ENCODE measurements at places on chromosomes 6 and 20. TPM values are rescaled to one million over a fixed set of nuclear protein-coding genes. Genes with fewer than 3 reads are reported as not detected.

PROKR2 gene
- not detected for total RNA-seq

UST gene
- 5.5 TPM for total RNA-seq

DCBLD1 gene
- total RNA-seq, result 10.1 TPM

PPP1R18 gene
- total RNA-seq, result 71.1 TPM

ALDH5A1 gene
- 12.9 TPM for total RNA-seq

SIRPG gene
- not detected for total RNA-seq

ABT1 gene
- 26.3 TPM for total RNA-seq

EPHA7 gene
- total RNA-seq, result 35.8 TPM

- H3K36me3 ChIP-seq, result no peaks in the 10 kb centered on the region
- H3K27ac ChIP-seq, result no peak overlapping the region
- H3K4me1 ChIP-seq, result no peaks in the 10 kb centered on the region
- H3K27me3 ChIP-seq, result peaks cover 39% of the 10 kb centered on the region
- DNase-seq, result no peak
- H3K4me3 ChIP-seq, result no peak overlapping the region
Measured at GRCh38 chr20:39865446-39865845, 823.6 kb downstream of the MAFB start.

DNA sequence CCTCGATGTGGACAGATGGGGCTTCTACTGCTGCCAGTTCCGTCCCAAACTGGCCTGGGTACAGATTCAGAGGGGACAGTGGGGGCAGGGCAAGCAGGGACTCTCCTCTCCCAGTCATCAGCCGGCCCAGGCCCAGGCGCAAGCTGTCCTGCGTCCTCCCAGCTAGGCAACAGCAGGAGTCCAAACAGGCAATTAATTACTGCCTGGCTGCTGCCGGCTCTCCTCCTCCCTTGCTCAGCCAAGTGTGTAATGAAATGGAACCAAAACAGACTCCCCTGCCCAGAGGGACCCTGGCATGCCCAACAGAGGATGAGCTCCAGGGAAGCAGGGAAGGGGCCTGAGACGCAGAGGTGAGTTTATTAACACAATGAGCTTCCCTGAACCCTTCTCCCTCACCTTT, 17.8 kb upstream of the SLC32A1 start:
- H3K36me3 ChIP-seq, result no peaks in the 10 kb centered on the region
- H3K27me3 ChIP-seq, result peaks cover 71% of the 10 kb centered on the region
- DNase-seq, result no peak
- H3K27ac ChIP-seq, result no peak overlapping the region
- no peaks in the 10 kb centered on the region for H3K4me1 ChIP-seq
- no peak overlapping the region for H3K4me3 ChIP-seq

DNA sequence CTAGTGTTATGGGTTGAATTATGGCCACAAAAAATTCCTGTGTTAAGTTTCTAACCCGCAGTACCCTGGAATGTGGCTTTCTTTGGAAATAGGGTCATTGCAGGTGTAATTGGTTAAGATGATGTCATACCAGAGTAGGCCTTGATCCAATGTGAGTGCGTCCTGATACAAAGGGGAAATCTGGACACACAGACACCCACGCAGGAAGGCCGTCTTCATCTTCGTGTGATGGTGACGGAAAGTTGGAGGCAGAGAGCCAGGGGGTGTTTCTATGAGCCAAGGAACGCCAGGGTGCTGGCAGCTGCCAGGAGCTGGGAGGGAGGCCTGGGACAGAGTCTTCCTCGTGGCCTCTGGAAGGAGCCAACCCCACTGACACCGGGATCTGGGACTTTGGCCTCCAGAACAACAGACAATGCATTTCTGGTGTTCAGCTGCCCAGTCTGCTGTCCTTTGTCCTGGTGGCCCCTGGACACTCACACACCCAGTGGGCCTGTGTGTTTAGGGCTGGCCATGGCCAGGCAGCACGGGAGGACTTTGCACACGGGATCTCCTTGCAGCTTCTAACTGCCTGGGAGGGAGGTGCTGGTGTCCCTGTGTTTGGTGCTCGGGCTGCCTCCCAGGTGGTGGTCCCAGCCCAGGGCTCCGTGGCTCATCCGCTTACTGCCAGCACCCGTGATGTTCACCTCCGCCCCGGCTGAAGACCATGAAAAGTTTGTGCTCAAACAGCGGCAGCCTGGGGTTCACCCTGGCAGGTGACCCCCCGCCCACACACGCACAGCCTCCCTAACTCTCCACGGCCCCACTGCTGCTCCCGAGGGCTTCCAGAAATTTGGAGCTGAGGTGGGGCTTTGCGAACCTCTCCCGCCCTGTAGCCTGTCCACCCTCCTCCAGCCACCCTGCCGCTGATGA, 53.4 kb upstream of the GATA5 start:
- no peak for DNase-seq
- H3K27ac ChIP-seq, result peak overlapping the region; percentile 39
- H3K36me3 ChIP-seq, result no peaks in the 10 kb centered on the region
- H3K4me3 ChIP-seq, result no peak overlapping the region

GRCh38 chr6:160088069-160088783, 33.4 kb upstream of the SLC22A1 start:
- no peak overlapping the region for H3K27ac ChIP-seq
- no peaks in the 10 kb centered on the region for H3K4me1 ChIP-seq

- no peaks in the 10 kb centered on the region for H3K36me3 ChIP-seq
- peak overlapping the region; percentile 85 for H3K4me3 ChIP-seq
- H3K27me3 ChIP-seq, result peaks cover 33% of the 10 kb centered on the region
- H3K27ac ChIP-seq, result no peak overlapping the region
- no peak for DNase-seq
Measured at GRCh38 chr6:90298459-90299053, 1.9 kb upstream of the BACH2 start.

DNA sequence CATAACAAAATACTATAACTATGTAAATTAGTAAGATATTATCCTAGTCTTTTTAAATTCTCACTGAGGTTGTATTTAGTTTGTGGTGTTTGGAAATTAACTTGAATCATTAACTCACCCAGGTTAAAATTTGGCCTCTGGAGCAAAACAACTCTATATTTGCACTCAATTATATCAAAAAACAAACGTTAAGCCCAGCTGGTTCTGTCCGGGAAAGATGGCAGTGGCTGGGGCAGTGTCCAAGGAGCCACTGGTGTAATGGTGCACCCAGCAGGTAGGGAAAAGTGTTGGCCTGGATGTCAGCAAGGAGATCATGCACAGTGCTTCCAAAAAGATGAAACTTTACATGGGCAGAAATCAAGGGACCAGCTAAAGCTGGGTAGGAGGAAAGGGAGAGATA, 285.3 kb upstream of the CITED2 start:
- H3K4me3 ChIP-seq, result no peak overlapping the region
- DNase-seq, result no peak
- peaks cover 9% of the 10 kb centered on the region for H3K36me3 ChIP-seq
- H3K27me3 ChIP-seq, result no peaks in the 10 kb centered on the region

GRCh38 chr6:34389034-34389433, 3.4 kb downstream of the NUDT3 start:
- no peaks in the 10 kb centered on the region for H3K36me3 ChIP-seq
- no peak overlapping the region for H3K27ac ChIP-seq
- no peaks in the 10 kb centered on the region for H3K27me3 ChIP-seq
- H3K4me3 ChIP-seq, result peak overlapping the region; percentile 65

DNA sequence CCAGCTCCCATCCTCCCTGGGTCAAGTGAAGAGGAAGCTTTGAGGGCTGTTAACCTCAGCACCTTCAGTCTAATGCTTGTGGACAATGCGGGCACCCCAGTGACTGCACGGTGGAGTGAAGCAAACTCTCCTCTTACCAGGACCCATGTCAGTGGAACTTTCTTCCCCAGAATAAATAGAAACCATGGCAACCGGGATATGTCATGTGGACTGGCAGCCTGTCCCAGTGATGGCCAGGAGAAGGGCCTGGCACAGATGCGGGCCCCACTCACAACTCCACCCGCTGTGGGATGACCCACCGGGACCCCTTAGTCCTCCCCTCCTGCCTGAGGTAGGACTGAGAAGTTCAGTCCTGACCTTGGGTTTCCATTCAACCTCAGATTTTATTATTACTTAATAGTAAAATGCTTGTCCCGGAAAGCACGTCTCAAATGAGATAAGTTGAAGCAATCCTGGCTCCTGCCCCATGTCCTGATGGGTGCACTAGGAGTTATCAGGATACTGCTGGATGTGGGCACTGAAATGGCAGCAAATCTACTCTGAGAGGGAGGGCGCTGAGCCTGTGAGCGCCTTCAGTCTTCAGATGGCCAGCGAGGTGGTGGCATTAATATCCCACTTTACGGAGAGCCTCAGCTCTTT, 23.5 kb downstream of the TOX2 start:
- no peaks in the 10 kb centered on the region for H3K36me3 ChIP-seq
- no peak for DNase-seq
- no peak overlapping the region for H3K4me3 ChIP-seq
- peaks cover 2% of the 10 kb centered on the region for H3K27me3 ChIP-seq
- no peaks in the 10 kb centered on the region for H3K4me1 ChIP-seq

DNA sequence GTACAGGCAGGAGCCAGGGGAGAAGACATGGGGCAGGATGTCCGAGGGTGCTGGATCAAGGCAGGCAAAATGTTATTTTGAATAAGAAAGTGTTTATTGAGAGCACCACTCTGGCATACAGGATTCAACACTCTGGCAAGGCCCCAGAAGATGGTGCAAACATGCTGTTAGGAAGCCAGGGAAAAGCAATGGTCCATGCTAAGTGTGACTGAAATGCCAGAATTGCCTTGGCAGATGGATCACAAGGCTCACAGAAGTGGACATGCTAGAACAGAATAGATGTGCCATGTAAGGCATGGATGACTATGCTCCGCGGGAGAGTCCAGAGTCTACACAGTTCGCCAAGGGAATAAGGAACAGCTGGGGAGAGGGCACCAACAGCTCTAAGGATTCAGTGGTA, 54.6 kb downstream of the QRSL1 start:
- DNase-seq, result no peak
- no peaks in the 10 kb centered on the region for H3K36me3 ChIP-seq
- no peak overlapping the region for H3K4me3 ChIP-seq

DNA sequence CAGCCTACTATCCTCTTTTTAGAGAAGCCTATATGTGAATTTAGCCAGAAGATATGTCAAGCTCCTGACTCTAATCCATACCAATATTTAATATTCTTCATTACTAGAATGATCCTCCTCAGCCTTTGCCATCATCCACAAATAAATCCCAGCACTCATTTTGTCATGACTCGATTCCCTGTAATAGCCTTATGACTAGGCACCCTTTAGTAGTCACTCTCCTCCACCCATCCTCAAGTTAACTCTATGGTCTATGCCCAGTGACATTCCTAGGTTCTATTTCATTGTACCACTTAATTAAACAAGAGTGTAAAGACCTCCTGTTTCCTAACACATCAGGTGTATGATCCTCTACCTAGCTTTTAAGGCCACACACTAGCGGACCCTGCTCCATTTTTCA, 450.4 kb upstream of the CITED2 start:
- H3K4me3 ChIP-seq, result no peak overlapping the region
- DNase-seq, result no peak
- H3K36me3 ChIP-seq, result peaks cover 3% of the 10 kb centered on the region
- H3K27me3 ChIP-seq, result no peaks in the 10 kb centered on the region
- peaks cover 4% of the 10 kb centered on the region for H3K4me1 ChIP-seq
